ENCODE measurements at places on chromosomes 7 and 10.

GRCh38 chr7:50426280-50427045 is 23.7 kb downstream of the FIGNL1 start:
- DNase-seq, result no peak

GRCh38 chr10:71667387-71667752 is 52.2 kb downstream of the C10orf105 start:
- DNase-seq, result no peak

DNA sequence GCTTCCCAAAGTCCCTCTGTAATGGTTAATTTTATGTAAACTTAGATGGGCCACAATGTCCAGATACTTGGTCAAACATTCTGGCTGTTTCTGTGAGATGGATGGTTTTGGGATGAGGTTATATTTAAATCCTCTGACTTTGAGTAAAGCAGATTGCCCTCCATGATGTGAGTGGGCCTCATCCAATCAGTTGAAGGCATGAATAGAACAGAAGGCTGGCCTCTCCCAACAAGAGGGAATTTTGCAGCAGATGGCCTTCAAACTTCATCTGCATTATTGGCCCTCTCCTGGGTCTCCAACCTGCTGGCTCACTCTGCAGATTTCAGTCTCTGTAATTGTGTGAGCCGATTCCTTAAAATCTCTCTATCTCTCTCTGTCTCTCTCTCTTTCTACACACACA is 362.3 kb downstream of the GRID1 start:
- no peak for DNase-seq

DNA sequence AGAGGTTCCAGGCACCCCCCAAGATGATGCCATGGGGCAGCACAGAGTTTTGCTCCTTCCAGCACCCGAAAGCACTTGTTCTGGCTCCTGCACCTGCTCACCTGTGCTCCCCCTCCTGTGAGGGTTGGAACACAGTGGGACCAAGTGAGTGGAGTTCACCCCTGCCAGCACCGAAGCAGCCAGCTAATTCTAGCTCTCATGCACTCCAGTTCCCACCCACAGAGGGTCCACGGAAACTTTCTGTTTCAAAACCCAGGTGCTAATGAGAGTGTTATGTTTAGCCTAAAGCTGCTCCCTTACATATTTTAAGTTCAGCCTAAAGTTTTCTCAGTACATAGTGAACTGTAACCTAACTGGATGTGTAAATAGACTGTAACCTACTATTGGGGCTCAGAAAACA is 42.6 kb upstream of the SLC35G1 start:
- DNase-seq, result no peak

DNA sequence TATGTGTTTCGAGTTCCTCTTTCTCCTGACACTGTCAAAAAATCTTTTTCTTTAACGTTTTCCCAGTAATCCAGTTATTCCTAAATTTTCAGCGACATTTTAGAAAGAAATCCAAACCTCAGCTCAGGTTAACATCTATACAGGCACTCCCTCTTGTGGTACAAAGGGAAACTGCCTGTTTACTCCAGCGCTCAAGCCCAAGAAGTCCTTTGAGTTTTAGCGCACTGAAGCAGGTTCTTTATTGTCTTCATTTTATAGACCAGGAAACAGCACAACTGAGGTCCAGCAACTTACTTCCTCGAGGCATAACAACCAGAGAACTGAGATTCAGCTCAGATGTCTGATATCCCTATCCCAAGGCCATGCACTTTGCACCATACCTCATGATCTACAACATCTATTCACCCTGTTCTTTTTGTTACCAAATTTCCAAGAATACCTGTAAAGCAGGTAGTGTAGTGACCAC is 287.2 kb upstream of the MKLN1 start:
- DNase-seq, result no peak

DNA sequence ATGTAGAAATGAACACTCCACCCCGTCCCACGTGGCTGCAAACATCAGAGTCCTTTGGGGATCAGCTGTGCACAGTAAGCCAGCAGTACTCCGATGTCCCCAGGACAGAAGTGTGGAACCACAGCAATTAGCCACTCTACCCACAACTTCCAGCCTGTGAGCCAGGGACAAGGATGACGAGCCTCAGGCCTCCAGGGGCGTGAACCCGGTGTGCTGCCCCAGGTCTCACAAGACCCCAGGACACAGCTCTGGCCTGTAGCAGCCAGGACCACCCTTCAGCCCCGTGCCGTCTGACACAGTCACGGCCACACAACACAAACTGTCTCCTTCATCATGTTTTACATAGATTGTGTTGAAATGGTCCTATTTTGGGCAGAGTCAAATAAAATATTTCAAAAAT is 113.0 kb upstream of the DIP2C start:
- no peak for DNase-seq

GRCh38 chr10:12186323-12186722 is 9.4 kb downstream of the NUDT5 start:
- DNase-seq, result no peak

- DNase-seq, result no peak
Measured at GRCh38 chr10:47060356-47060755, 149.1 kb downstream of the PTPN20 start.

DNA sequence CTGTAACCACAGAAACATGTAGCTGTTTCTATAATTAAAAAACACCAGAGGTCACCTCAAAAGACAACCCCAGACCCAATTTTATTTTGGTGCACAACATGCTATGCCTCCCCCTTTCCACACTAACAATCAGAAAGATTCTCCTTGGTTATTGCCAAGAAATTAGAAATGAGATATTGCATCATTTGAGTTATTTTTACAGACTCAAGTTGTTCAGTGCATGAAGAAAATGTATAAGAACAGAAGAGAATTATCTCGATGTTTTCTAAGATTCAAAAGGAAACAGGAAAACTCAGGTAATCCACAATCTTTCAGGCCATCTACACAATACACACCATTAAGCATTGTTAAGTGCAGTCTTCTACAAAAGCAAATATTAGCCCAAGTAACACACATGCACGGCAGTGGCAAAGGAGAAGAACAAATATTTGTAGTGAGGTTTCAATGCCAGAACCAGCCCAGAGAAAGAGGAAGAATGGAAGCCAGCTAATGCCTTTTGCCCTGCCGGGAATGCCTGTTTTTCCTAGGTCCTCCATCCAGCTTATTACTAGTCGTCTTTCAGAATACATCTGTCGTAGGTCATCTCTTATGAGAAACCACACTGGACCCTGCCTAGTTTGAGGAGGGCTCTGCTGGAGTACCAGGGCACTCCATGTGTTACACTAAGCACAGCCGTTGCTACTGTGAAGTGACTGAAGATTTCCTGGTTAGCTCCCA is 67.6 kb upstream of the C1GALT1 start:
- no peak for DNase-seq

DNA sequence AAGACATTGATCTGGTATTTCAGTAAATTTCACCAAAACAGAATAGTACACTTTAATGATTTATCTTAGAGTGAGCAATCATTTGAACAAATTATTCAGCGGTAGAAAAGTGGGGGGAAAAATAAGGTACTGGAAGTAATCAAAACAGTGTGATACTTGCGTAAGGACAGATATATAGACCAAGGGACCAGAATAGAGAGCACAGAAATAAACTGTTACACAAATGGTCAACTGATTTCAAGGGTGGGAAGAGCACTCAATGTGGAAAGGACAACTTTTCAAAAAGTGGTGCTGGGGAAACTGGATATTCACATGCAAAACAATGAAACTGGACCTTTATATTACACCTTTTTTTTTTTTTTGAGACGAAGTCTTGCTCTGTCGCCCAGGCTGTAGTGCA is 119.9 kb downstream of the NRBF2 start:
- no peak for DNase-seq

DNA sequence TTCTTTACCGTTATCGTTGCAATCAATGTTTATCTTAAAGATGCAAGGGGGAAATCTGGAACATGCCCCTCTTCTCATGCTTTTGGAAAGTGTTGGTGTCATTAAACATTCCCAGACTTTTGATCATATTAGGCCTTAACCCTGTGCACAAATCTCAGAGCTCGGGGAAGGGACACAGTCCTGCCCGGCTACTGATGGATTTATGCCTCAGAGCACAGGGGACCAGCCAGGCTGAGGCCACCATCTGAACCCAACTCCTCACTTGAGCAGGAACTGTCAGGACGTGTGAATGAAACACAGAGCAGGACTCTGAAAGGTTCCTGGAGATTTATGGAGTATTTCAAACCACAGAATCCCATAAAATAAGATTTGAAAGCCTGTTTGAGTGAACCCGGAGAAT is 132.0 kb upstream of the CXCL12 start:
- DNase-seq, result no peak

DNA sequence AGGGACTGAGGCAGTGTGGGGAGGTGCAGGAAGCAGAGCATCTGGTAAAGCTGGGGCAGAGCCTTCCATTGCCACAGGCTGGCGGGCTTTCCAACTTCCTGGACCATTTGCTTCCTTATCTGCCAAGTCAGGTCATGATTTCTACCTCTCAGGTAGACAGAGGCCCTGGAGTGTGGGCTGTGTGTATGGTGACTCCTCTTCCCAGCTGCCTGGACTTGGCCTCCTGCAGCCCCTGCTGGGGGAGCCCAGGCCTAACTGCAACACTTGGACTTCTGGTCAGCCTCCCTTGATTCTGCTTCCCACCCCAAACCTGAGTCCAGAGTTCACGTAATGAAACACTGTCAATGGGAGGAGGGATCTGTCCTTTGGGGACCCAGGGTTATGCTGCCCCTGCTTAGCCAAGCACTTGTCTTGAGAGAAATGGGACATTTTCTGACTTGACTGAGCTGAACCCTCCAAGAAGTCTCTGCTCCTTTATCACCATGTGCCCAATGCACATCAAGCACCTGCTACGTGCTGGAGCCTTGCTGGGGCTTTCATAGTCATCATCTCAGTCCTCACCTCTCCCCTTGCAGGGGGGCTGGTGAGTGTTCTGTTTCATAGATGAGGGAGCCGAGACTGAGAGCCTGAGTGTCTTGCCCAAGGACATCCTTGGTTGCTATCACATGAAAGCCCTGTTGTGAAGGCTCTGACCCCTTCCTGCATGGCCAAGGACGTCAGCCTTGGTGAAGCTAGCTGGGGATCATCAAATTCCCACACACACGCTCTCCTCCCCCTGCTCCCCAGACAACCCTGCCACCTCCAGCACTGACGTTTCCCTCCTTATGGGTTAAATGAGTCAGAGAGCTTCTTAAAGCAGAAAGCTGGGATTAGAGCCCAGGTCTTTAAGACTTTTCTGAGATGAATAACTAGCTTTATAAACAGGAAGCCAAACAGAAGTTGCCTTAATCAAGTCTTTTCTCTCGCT is 3.4 kb downstream of the CLEC2L start:
- no peak for DNase-seq

GRCh38 chr10:91022924-91023699 is 102.2 kb upstream of the ANKRD1 start:
- DNase-seq, result no peak

GRCh38 chr10:111511751-111512150 is 434.9 kb downstream of the ADRA2A start:
- no peak for DNase-seq

- DNase-seq, result no peak
Measured at GRCh38 chr7:107773027-107773426, 29.1 kb downstream of the CBLL1 start.
